GM20000 (cell line): ENCODE measurements at places on chromosomes 5 and 9.
A peak's percentile ranks its signal among the peaks of the same experiment; 100 is the strongest.

DNA sequence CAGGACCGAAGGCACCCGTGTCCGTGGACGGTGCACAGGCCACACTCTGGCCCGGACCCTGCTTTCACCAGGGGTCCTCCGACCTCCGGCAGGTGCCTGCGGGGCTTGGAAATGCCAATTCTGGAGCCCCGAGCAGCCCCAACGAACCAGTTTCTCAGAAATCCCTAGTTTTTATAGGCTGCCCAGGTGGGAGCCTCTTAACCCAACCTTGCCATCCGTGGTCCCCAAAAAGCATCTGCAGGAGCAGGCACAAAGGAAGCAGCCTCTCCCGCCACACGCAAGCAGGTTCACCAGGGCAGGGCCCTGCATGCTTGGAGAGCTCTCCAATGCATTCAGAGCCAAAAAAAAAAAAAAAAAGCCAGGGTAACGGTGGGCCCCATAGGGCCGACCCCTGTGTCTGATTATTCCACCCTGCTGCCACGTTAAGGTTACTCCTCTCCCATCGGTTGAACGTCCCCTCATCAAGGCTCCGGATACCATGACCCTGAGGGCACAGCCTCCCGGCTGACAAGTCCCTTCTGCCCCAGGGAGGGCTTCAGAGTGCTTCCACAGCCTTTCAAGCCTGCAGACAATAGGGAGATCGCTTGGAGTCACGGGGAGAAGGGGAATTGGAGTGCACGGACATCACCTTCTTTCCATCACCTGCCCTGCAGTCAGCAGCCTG is 796 bp upstream of the TPRN start:
- DNase-seq = no peak

- DNase-seq = no peak
These were observed 147.2 kb downstream of the IZUMO3 start for GRCh38 chr9:24398466-24398865.

DNA sequence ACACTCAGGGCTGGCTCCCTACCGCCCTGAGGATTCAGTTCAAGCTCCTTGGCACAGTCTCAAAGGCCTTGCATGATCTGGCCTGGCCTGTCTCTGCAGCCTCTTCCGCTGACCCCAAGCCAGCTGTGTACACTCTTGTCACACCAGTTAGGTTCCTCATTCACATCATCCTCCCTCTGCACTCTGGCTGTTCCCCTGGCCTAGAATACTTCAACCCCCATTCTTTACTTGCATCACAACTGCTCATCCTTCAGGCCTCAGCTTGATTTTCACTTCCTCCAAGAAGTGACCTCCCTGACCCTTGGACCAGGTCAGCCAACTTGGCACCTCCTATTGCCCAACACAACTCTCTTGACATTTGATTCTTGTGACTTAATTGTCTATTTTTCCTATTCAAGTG is 18.9 kb upstream of the PFDN1 start:
- no peak for DNase-seq

- DNase-seq = peak; percentile 84
These were observed 17.2 kb downstream of the TRIM14 start for GRCh38 chr9:98101868-98102273.

GRCh38 chr5:42870882-42871418 is 59.3 kb upstream of the SELENOP start:
- DNase-seq = no peak

DNA sequence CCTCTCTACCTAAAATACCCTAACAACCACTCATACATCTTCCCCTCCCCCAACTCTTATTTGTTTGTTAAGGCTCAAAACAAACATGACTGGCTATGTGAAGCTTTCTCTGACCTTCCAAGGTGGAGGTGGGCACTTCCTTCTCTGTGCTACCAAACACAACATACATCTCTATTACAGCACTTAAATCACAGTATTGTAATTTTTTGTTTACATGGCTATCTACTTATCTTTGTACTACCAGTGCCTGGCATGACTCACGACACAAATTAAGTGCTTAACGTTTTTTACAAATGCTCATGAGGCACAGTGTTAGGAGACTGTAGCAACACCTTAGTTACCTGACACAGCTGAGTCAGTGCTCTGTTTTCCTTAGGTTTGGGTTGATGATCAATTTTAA is 18.6 kb downstream of the HOMER1 start:
- no peak for DNase-seq

DNA sequence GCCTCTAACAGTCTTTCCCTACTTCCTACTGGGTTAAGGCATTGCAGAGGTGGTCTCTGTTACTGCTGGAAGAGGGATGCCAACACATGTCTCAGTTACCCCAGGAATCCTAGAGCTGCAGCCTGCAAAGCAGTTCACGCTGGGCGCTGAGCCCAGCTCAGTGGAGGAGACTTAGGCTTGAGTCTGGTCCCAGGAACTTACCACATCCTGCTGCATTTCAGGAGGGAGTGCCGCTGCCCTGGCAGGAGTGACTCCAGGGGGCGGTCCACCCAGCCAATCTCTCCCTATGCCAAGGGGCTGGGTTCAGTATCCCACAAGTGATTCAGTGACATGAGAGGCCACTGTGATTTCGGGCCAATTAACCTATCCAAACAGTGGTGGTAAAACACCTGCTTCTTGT is 7.6 kb downstream of the TTC16 start:
- DNase-seq = no peak

DNA sequence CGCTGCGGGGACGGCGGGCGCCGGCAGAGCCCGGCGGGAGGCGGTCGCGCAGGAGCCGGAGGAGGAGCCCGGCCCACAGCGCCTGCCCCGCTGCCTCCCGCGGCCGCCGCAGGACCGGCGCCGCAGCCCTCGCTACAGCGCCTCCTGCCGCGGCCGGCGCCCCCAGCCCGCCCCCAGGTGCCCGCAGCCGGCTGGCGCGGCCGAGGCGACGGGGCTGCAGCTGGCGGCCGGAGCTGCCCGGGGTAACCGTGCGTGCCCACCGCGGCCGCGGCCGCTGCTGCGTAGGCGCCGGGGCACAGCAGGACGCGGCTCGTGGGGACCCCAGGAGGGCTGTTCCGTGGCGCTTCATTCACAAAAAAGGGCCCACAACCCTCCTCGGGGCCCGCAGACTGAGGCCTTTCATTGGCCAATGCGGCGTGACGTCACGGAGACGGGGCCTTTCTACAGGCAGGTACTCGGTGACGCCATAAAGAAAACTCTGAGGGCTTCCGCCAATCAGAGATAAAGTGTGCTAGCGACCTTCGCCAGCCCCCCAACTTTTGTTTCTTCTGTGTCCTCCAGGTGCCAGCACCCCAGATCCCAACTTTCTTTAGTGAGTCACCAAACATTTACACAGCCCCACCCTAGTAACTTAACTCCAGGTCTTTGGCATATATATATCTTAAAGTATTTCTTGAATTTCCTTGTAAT is at the start of gene CDC14B:
CDC14B (minus strand) TSS at position 353 of the 690 bp plus-strand sequence. CDS start 465 bp downstream, outside the sequence.
- peak; percentile 86 for DNase-seq

DNA sequence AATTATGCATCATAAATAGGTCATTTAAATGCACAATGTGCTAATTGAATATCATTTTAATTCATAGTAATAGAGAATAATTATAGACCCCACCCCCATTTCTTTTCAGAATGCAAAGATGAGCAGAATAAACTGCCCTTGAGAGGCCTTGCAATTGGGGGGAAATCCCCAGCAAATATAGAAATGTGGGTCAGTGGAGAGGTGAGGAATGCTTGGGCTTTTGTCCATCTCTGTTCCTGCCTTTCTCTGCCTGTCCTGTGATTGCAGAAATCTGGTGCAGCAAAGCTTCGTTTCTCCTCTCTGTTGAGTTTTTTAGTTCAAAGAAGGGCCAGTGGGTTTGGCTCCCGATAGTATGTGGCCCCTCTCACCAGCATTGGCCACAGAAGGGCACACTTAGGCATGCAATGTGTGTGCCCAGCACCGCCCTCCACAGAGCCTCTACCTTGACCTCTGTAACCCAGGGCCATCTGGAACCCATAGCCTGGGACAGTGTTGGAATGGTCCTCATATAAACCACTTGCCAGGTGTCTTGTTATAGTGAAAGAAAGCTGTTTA is 164.2 kb downstream of the SEMA6A start:
- no peak for DNase-seq

DNA sequence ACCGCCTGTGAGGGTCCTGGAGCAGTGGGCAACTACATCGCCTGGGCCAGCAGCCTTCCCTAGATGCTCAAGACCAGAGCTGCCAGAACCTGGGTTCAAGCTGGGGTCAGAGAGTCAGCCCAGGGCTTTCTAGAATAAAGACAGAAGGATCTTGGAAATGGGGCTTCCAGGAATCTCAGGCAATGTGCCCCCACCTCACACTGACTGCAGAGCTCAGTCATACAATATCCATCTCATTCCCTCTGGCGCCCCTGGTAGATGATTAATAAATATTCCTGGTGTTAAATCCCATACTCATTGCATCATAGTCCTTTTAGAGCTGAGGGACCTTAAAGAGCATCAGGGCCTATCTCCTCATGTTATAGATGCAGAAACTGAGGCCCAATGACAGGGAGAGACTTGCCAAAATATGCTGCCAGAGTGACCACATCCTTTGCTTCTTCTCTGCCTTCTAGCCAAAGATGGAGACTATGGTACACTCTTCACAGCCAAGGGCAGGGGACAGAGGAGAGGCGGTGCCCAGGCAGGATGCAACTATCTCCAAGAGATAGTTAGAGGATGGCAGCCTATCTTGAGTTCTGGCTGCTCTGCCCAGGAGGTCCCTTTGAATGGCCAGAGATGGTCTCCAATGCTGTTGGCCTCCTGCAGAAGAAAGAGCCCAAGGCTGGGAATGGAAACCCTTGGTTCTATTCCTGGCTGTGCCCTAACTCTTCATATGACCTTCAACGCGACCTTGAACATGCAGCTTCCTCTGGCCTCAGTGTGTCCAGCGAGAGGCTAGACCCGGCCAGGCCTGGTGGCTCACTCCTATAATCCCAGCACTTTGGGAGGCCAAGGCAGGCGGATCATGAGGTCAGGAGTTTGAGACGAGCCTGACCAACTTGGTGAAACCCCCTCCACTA is 36.2 kb upstream of the IL17B start:
- no peak for DNase-seq

- no peak for DNase-seq
These were observed 5.8 kb downstream of the NDUFS6 start for GRCh38 chr5:1806974-1807373.

DNA sequence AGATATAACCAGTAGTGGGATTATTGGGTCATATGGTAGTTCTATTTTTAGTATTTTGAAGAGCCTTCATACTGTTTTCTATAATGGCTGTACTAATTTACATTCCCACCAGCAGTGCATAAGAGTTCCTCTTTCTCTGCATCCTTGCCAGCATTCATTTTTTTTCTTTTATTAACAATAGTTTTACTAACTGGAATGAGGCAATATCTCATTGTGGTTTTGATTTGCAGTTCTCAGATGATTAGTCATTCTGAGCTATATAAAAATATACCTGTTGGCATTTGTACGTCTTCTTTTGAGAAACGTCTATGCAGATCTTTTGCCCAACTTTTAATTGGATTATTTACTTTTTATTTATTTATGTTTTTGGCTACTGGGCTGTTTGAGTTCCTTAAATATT is 1579.3 kb upstream of the CDH6 start:
- no peak for DNase-seq

GRCh38 chr5:71834601-71835000 is 115.5 kb downstream of the CARTPT start:
- no peak for DNase-seq

DNA sequence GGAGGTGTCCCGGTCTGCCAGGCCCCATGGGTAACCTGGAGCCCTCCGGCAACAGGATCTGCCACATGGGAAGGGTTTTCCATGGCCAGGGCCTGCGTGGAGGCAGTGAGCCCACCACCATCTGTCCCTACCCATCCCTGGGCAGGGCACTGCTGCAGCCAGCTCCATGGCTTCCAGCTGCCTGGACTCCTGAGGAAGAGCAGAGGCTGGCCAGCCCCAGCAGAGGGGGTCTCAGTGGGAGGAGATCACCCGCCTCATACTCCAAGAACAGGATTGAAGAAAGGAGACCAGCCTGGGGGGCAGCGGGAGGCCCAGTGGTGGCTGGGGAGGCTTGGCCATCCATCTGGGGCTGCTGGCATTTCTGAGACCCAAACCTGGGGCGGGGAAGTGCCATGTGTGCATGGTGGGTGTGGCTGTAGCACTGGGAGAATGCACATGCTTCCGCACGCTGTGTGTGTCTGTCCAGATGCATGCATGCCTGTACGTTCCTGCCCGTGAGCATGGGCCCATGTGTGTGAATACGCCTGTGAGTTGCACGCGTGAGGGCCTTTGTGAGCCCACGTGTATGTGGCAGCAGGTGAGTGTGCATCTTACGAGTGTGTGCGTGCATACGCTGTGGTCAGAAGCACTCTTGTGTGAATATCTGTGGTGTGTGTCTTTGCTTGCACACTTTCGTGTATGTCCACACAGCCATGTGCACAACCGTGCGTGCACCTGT is 78.5 kb downstream of the LMX1B start:
- no peak for DNase-seq

DNA sequence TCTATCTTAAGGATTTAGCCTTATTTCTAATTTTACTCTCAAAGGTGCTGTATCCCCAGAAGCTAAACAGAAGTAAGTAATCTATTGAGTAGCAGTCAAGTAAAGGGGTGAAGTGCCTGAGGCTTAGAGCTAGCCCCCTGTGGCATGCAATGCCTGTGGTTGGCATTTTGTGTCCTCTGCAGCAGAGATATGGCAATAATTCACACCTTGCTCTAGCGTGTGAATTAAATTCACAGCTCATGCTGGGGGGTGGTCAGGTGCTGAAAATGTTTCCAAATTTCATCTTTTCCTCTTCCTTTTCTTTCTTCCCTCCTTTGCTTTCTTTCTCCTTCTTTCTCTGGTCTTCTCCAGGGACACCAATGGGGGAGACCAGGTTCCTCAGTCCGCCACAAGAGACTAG is 262.1 kb downstream of the GABRB2 start:
- DNase-seq = no peak

DNA sequence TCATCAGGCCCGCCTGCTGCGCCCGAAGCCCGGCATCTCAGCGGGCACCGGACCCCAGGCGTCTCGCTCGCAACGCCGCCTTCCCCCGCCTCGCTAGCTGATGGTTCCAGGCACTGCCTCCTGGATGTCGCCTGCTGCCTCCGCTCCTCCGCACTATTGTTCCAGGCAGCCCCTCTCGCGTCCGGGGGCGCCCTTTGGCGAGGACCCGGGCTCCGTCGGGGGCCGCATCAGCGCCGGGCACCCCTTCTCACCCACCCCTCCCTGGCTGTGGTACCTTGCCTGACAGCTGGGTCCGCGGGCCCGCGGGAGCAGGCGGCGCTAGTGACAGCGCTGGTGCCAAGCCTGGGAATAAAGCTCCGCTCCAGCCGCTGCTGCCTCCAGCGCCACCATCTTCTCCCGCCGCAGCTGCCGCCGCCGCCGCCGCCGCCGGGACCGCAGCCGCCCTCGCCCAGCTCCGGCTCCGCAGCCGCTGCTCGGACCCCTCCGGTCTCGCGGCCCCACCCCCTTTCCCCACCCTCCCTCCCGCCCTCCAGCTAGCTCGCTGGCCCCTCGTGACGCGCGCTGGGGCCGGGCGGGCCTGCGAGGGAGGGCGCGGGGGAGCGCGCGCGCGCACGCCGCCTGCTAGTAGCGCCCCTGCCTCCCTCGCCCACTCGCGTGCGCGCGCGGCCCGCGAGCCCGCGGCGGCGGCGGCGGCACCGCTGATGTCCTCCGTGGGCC is at the start of gene APBA1:
APBA1 (minus strand) TSS at position 493 of the 717 bp plus-strand sequence.
- peak; percentile 66 for DNase-seq

DNA sequence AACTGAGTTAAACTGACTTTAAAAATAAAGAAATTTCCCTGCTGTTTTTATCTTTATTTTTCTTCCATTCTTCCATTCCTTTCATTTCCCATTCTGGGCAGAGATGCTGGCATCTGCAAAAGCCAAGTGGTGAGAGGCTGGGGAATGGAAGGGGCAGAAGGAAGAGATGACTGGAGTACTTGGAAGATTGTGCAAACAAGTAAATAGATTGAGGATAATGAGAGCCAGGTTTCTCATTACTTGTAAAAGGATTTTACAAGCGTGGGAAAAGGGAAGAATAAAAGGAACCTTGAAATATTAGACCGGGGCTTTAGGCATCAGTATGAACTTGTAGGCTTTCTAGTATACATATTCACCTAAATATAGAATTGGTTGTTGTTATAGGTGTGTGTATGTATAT is 341.2 kb downstream of the CAAP1 start:
- no peak for DNase-seq
